Vagina (tissue), 2 donors: ENCODE measurements at places on chromosomes 13 and 19.
A peak's percentile ranks its signal among the peaks of the same experiment; 100 is the strongest.

- no peak for DNase-seq
These were observed 263.5 kb downstream of the GPC5 start for GRCh38 chr13:91661692-91662490.

- no peak for DNase-seq
These were observed 26.5 kb downstream of the PIP5K1C start for GRCh38 chr19:3673506-3674439.

DNA sequence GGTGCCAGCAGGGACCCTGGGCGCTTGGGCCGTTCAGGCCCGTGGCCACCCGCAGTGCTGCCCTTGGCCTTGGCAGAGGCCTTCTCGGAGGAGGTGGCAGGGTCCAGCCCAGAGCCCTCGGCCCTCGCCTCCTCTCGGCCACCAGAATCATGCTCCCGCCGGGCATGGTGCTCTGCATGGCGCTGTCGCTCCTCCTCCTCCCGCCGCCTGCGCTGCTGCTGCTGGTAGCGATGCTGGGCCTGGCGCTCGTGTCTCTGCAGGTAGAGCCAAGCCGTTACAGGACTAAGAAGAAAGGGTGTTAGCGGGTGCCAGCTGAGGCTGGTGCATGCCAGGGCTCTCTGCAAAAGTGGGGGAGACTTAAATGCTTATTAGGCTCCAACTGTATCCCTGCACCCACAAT lies 9.5 kb downstream of the ANO8 start:
- DNase-seq = no peak

GRCh38 chr19:15332311-15332996 lies at the start of gene BRD4:
TSS of gene BRD4 (minus strand) at chr19:15332539. CDS start at chr19:15273099, 59,440 bp downstream.
- peak; percentile 88 for DNase-seq

- DNase-seq = no peak
These were observed 6.3 kb downstream of the RPL36 start for GRCh38 chr19:5696196-5697021.

- no peak for DNase-seq
These were observed 11.8 kb downstream of the RASA3 start for GRCh38 chr13:114120591-114121011.

DNA sequence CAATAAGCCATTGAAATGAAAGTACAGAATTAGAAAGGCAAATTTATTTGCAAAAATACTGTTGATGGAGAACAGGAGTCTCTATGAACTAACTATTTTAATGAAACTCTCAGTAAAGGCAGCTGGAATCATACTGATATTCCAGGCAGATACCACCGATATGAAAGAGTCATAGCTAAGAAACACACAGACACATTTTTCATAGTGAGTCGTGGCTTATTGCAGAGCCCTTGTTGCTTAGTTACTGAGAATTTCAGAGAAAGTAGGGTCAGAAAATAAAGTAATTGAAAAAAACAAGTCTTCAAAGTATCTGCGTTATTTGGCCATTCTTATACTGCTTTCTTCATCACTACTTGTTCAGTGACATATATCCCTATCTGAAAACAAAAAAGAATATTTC lies 1890.9 kb downstream of the PCDH9 start:
- no peak for DNase-seq

- DNase-seq = no peak
These were observed 19.1 kb downstream of the CEBPG start for GRCh38 chr19:33392341-33393285.

- peak; percentile 93 for DNase-seq
These were observed 6.0 kb upstream of the BSG start for GRCh38 chr19:566403-566802.

- DNase-seq = no peak
These were observed 3.5 kb downstream of the CEBPG start for GRCh38 chr19:33376941-33377557.

GRCh38 chr13:111177081-111177711 lies 62.1 kb downstream of the ARHGEF7 start:
- DNase-seq = no peak

DNA sequence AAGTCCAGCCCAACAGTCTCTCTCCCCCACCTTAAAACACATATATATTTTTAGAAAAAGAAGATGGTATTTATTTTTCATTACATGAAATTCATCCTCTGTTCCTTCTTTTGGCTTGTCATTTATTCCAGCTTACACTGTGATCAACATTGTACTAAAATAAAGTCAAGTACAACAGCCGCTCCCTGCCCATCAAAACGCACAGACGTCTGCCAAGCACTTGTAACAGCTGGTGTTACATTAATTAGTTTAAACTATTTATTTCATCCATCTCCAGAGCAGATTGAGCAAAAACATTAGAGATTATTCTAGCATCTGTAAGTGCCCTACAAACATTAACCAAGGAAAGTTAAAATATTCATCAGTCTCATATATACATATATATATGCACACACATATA lies 350.5 kb downstream of the DACH1 start:
- DNase-seq = no peak

GRCh38 chr13:75258159-75258782 lies 223.7 kb downstream of the TBC1D4 start:
- no peak for DNase-seq

- no peak for DNase-seq
These were observed 498.6 kb upstream of the SLITRK1 start for GRCh38 chr13:84380866-84381265.

- no peak for DNase-seq
These were observed 20.7 kb downstream of the LYPD3 start for GRCh38 chr19:43444531-43445287.

DNA sequence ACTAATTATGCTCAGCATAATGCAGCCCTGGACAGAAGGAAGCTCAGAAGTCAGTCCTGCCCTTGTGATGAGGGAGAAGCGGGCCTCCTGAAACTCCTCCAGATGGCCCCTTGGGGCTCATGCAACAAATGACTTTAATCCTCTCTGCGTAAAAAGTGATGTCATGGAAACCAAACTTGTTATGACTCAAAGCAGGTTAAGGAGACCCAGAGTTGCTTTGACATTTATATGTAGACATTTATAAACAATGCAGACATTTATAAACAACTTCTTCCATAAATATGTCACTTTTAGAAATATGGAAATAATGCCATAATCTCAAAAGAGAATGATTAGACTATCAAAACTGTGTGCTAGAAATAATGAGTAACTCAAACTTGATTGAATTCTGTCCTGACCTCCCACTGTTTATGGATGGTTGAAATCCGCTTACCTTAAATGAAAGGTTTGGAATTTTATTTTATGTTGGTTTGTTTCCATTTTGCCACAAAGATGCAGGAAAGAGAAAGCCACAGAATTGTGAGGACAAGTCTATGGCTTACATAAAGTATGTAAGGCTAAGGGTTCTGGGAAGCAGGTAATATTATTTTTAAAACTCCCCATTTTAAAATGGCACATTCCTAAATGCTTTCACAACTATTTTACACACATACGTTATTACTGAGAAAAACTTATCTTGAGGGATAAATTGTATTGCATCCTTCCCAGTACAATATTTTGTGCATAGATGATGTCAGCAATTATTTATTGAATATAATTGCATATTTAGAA lies 73.7 kb downstream of the CYSLTR2 start:
- no peak for DNase-seq

GRCh38 chr19:32457571-32458158 lies 52.1 kb downstream of the DPY19L3 start:
- DNase-seq = no peak

DNA sequence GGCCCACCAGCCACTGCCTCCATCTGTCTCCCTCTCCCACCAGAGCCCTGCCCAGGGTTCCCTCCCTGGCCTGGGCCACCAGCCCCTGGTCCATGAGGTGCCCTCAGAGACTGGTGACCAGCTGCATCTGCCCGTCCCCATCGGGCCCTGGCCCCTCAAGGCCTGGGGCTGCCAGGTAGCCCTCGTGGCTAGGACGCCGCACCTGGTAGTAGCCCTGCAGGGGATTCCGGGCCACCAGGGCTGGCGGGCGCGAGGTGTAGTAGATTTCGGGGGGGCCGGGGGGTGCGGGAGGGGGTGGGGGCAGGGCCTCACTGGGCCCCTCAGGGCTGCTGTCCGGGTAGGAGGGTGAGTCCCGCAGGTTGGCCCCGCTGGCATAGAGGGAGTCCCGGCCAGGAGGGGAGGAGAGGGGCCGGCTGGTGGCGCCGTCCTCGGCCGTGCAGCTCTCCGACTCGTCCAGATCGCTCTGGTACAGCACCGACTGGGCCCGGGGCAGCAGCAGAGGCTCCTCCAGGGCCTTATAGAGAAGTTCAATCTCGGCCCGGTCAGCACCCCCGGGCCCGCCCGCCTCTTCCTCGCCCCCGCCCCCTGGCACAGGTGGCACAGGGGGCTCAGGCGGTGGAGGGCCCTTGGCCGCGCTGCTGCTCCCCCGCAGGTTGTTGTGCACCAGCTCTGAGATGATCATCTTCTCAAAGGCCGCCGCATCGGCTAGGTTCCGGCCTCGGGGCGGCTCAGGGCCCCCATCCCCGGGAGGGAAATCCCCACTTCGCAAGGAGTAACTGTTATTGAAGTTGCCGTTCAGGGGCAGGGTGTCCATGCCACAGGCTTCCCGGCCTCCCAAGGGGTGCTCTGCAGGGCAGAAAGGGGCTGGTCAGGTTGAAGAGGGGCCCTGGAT lies 14.6 kb upstream of the ASF1B start:
- DNase-seq = no peak

DNA sequence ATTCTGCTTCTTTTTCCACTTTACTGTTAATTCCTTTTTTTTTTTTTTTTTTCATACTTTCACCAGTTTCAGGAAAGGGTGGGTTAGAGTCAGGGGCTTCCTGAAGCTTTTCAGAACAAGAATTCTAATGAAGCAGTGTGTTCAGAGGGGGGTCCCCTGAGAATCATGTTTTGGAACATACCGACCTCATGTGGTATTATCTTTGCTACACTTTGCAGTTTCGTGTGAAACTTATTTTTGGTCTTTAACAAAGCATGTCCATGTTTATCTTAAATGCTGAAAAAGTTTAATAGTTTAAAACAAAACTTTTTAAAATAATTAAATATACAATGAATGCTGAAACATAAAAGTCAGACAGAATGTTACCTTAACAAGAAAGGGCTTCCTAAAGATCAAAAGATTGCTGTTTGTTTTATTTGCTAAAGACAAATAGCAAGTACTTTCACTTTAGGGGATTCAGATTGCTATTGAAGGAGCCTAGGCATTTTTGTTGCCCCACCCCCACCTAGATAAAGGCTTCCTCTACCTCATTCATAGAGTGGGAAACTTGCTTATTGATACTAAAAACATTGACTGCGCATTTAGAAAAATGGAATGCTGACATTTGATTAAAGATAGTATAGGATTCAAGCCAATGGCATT lies 21.1 kb upstream of the POMP start:
- DNase-seq = no peak

- no peak for DNase-seq
These were observed 66.7 kb downstream of the GPR12 start for GRCh38 chr13:26693749-26694463.

- DNase-seq = no peak
These were observed 1.5 kb downstream of the ZNF814 start for GRCh38 chr19:57887195-57887941.

- no peak for DNase-seq
These were observed 321.7 kb downstream of the SUCLA2 start for GRCh38 chr13:47679401-47679800.

DNA sequence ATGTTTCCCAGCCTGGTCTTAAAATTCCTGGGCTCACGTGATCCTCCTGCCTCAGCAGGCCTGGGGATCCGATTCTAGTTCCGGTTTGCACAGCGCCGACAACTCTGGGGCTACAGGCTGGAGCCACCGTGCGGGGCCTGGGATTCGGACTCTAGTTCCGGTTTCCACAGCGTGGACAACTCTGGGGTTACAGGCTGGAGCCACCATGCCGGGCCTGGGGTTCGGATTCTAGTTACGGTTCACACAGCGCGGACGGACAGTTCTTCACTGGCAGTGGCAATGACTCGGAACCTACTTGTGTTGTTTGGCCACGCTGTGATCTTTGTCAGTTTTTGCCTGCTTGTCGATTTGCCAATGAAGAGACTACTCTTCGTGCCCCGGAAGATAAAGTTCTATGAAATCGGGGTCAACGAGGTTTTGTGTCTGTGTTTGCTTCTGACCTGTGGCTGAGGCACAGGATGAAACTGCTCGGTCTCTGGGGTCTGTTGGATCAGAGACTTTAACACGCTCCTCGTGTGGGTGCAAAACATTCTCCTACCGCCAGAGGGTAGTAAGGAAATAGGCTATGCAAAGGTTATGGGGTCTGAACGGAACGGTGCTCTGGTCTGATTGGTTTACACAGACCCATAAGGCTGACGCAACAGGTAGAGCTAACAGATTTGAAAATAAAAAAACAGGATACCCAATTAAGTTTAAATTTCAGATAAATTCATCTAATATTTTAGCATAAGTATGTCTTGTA lies 12.1 kb upstream of the ZSCAN1 start:
- no peak for DNase-seq

DNA sequence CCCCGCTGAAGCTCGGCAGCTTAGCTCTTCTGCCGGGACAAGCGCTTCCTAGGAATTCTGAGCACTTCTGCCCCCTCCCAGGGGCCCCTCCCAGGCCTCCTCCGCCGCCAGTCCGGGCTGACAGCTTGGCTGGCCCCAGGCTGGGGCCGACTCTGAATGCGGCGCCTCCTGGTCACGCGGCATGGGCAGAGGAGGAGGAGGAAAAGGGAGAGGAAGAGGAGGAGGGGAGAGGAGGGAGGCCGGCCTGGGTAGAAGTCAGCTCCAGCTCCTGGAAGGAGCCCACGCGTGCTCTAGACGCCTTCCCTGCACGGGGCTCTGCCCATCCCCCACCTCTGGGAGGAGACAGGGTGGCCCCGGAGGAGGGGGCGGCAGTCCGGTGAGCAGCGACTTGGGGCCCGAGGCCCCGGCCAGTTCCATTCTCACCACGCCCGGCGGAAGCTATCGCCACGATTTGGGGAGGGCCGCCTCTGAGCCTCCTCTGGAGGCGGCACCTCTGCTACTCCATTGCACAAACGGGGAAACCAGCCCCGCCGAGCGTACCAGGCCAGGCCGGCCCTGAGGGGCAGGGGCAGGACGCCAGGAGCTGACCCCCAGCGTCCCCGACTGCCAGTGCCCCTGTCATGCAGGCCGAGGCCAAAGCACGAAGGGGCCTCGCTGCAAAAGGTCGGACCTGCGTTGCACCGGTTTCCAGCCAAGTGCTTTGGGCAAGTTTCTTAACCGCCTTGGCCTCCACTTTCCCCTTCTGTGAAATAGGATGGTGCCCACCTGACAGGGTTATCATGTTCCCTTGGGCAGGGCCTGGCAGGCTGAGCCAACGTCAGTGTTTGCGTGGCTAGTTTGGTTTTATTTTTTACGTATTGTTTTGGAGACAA lies 31.6 kb downstream of the CCNE1 start:
- DNase-seq = no peak

DNA sequence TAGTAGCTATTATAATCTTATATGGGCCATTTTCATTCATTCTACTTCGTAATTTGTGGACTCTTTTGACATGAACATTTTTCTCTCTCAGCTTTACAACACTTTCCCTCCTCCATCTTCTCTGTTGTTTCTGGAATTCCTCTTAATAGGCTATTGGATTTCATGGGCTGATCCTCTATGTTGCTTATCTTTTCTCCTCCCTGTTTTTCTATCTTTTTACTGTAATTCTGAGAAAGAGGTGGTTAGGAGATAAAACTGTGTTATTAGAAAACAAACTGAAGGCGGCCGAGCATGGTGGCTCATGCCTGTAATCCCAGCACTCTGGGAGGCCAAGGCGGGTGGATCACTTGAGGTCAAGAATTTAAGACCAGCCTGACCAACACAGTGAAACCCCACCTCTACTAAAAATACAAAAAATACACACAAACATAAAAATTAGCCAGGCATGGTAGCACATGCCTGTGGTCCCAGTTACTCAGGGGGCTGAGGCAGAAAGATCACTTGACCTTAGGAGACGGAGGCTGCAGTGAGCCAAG lies 188.1 kb downstream of the UGGT2 start:
- no peak for DNase-seq

- no peak for DNase-seq
These were observed at the start of gene DAZAP1 for GRCh38 chr19:1407528-1408299. TSS of gene DAZAP1 (plus strand) at chr19:1407586. CDS start at chr19:1407774, 188 bp downstream.

- DNase-seq = no peak
These were observed 146.4 kb upstream of the SLITRK5 start for GRCh38 chr13:87524775-87525174.
